SIG-M5 (cell line): ENCODE measurements at places on chromosomes 1 and 21.

DNA sequence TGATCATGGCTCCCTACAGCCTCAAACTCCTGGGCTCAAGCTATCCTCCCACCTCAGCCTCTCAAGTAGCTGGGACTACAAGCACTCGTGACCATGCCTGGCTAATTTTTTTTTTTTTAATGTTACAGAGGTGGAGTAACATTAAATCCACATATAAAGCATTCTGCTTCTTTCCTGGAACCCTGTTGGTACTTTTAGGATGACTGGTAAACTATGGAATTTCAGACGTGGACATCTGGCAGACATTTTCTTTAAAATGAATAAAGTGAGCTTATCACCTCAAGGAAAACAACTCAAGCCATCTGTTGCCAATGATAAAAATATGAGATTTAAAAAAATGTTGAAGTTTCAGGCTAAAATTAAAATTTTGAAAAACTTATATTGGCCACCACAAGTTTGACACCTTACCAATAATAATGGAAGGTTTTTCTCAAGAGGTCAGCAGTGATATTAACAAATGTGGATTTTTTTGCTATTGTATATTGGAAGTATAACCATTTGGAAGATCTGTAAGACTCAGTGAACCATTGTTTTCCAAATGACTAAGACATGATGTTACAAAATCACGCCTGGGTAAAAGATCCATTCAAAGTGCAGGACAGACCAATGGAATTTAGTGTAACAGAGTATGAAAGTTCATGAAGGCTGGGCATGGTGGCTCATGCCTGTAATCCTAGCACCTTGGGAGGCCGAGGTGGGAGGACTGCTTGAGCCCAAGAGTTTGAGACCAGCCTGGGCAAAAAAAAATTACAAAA, 52.7 kb upstream of the EIF4G3 start:
- DNase-seq: no peak

DNA sequence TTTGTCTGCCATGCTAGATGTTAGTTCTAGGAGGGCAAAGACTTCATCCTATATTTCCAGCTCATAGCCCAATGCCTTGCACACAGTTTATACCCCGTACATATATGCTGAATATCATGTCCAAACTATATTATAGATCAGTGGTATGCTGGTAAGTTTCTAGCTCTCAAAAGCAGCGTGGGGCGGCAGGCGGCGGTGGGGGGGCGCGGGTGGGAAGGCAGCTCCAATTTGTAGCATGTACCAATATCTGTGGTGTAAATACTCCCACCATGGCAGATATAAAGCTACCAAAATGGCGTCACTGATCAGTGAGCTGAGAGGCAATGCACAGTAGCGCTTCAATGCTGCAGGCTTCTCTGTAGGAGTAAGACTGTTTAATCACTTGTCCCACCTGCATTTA, 77.1 kb downstream of the PATJ start:
- DNase-seq: no peak

GRCh38 chr1:175120511-175120910, 52.9 kb downstream of the TNN start:
- DNase-seq: no peak

- DNase-seq: no peak
Measured at GRCh38 chr1:208834381-208835096, 590.4 kb upstream of the PLXNA2 start.

- no peak for DNase-seq
Measured at GRCh38 chr1:212918824-212919223, 31.5 kb upstream of the VASH2 start.

GRCh38 chr1:220966881-220967611, 87.8 kb downstream of the HLX start:
- no peak for DNase-seq

- no peak for DNase-seq
Measured at GRCh38 chr1:34806396-34806795, 13.6 kb downstream of the GJA4 start.

- DNase-seq: no peak
Measured at GRCh38 chr1:230176326-230176725, 109.3 kb downstream of the GALNT2 start.

- DNase-seq: no peak
Measured at GRCh38 chr1:168637350-168637991, 61.1 kb downstream of the XCL1 start.

DNA sequence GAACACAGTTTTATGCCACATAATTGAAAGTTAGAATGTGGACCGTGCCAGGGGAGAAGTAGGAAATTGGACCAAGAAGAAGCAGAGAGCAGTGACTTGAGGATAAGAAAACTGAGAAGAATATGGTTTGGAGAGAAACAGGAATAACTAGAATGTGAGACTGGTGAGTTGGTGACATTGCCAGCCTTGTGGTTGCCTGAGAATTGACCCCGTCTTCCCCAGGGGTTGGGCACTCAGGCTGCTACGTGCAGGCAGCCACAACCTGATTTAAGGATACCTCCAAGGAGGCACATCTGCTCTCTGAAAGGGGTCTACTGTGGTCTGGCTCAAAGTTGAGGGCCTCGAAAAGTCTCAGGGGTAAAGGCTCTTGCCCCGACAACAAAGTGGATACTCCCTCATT, 112.1 kb upstream of the ARTN start:
- no peak for DNase-seq

DNA sequence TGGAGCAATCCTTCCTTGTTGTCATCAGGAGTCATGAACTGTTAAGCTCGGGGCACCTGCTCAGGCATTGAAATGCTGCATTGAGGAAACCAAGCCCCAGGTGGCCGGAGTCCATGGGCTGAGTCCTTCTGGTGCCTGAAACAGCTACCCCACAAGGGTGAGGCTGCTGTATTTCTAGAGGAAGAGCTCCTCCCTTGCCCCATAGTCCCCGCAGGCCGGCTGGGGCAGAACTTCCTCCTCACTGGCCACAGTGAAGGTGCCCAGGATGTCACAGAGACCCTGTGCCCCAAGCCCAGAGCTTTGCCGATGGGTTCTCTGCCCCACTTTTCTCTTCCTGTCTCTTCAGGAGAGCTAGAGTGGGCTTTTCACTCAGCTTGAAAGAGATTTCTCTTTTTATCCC, 80.8 kb upstream of the GCLM start:
- no peak for DNase-seq
